Cardiac atrium fibroblast (primary cell): ENCODE measurements at places on chromosomes 7 and 10. TPM values are rescaled to one million over a fixed set of nuclear protein-coding genes. Genes with fewer than 3 reads are reported as not detected.

TUBAL3 gene
- not detected in 2 replicates for total RNA-seq

FAM221A gene
- total RNA-seq: 0.18 and 0.97 TPM in 2 replicates

POT1 gene
- total RNA-seq: 18.6 and 21.5 TPM in 2 replicates

SLIT1 gene
- total RNA-seq: not detected in 2 replicates

MYO1G gene
- not detected in 2 replicates for total RNA-seq

NRF1 gene
- 6.0 and 14.8 TPM in 2 replicates for total RNA-seq

ZPBP gene
- total RNA-seq: not detected in 2 replicates

RNF32 gene
- not detected in 2 replicates for total RNA-seq

IGFBP1 gene
- total RNA-seq: 5.8 and 12.8 TPM in 2 replicates

PNLIPRP1 gene
- total RNA-seq: not detected in 2 replicates

MRC1 gene
- under 0.01 TPM in 1 of 2 replicates, not detected in the other for total RNA-seq

OR6V1 gene
- not detected in 2 replicates for total RNA-seq

UNCX gene
- not detected in 2 replicates for total RNA-seq

KEL gene
- 0.49 TPM in 1 of 2 replicates, not detected in the other for total RNA-seq

NEBL gene
- 3.2 and 8.3 TPM in 2 replicates for total RNA-seq

MYL10 gene
- not detected in 2 replicates for total RNA-seq

SAMD9 gene
- total RNA-seq: 5.6 and 6.5 TPM in 2 replicates

FBXL13 gene
- total RNA-seq: 0.81 and 0.90 TPM in 2 replicates

GRID2IP gene
- total RNA-seq: not detected in 2 replicates

CYP3A4 gene
- total RNA-seq: not detected in 2 replicates

LHFPL3 gene
- total RNA-seq: not detected in 2 replicates

PKD2L1 gene
- total RNA-seq: not detected in 2 replicates

RAB19 gene
- not detected in 2 replicates for total RNA-seq

IFIT1 gene
- 5.7 and 18.6 TPM in 2 replicates for total RNA-seq

MUC3A gene
- total RNA-seq: not detected in 2 replicates

ZNF282 gene
- 18.2 and 20.1 TPM in 2 replicates for total RNA-seq

SPDYE9 gene
- not detected in 2 replicates for total RNA-seq

GJD4 gene
- total RNA-seq: not detected in 2 replicates

CDK5 gene
- total RNA-seq: 9.2 and 13.0 TPM in 2 replicates

ALOX5 gene
- total RNA-seq: not detected in 2 replicates

AUTS2 gene
- 0.90 and 3.2 TPM in 2 replicates for total RNA-seq

SPDYE6 gene
- not detected in 2 replicates for total RNA-seq

USP54 gene
- total RNA-seq: 5.4 and 5.5 TPM in 2 replicates

LIPJ gene
- not detected in 2 replicates for total RNA-seq

PON3 gene
- not detected in 2 replicates for total RNA-seq

OR2A1 gene
- not detected in 2 replicates for total RNA-seq

SEMA3D gene
- 0.49 and 1.3 TPM in 2 replicates for total RNA-seq

SLC18A2 gene
- not detected in 2 replicates for total RNA-seq

TMEM196 gene
- not detected in 2 replicates for total RNA-seq

OPALIN gene
- not detected in 2 replicates for total RNA-seq

FOXP2 gene
- total RNA-seq: 0.16 TPM in 1 of 2 replicates, not detected in the other
